ENCODE measurements at places on chromosomes 5 and 9. TPM values are rescaled to one million over a fixed set of nuclear protein-coding genes. Genes with fewer than 3 reads are reported as not detected.

Gene HTR4
- not detected for total RNA-seq

Gene C9orf153
- 0.18 TPM for total RNA-seq

Gene TIGD6
- 10.3 TPM for total RNA-seq

Gene PCDHB13
- 0.28 TPM for total RNA-seq

Gene KIF24
- 0.55 TPM for total RNA-seq

Gene ZNF189
- 19.0 TPM for total RNA-seq

Gene PRDM9
- not detected for total RNA-seq

Gene MEGF10
- total RNA-seq: 0.14 TPM

Gene QRFP
- not detected for total RNA-seq

Gene SPRY4
- total RNA-seq: 2.7 TPM

Gene FAM169A
- 0.09 TPM for total RNA-seq

Gene F2RL1
- 16.5 TPM for total RNA-seq

Gene EQTN
- total RNA-seq: not detected

Gene SPATA9
- 0.71 TPM for total RNA-seq

Gene CBY3
- not detected for total RNA-seq

Gene IQGAP2
- 24.0 TPM for total RNA-seq

Gene TSSK1B
- 0.09 TPM for total RNA-seq

Gene AGXT2
- total RNA-seq: not detected

Gene SPINK7
- not detected for total RNA-seq

Gene PCDHB15
- total RNA-seq: 0.46 TPM

Gene LHFPL2
- 104 TPM for total RNA-seq

Gene SURF2
- 11.6 TPM for total RNA-seq

Gene SPINK6
- total RNA-seq: 15.6 TPM

Gene HRH2
- total RNA-seq: not detected

Gene IL3
- total RNA-seq: not detected

Gene MAMDC2
- 3.0 TPM for total RNA-seq

Gene MELK
- total RNA-seq: 6.0 TPM

Gene FAXDC2
- 6.0 TPM for total RNA-seq

Gene PCDHGA11
- 6.4 TPM for total RNA-seq

Gene PPP3R2
- total RNA-seq: not detected

Gene SVEP1
- total RNA-seq: 134 TPM

Gene HAVCR1
- not detected for total RNA-seq

Gene PALM2AKAP2
- total RNA-seq: 9.7 TPM

Gene GLDC
- 1.4 TPM for total RNA-seq

All from smooth muscle cell of bladder (primary cell).